Tibial nerve (tissue), 4 donors: ENCODE measurements at places on chromosomes 7 and 10. TPM values are rescaled to one million over a fixed set of nuclear protein-coding genes. Genes with fewer than 3 reads are reported as not detected.

DNA sequence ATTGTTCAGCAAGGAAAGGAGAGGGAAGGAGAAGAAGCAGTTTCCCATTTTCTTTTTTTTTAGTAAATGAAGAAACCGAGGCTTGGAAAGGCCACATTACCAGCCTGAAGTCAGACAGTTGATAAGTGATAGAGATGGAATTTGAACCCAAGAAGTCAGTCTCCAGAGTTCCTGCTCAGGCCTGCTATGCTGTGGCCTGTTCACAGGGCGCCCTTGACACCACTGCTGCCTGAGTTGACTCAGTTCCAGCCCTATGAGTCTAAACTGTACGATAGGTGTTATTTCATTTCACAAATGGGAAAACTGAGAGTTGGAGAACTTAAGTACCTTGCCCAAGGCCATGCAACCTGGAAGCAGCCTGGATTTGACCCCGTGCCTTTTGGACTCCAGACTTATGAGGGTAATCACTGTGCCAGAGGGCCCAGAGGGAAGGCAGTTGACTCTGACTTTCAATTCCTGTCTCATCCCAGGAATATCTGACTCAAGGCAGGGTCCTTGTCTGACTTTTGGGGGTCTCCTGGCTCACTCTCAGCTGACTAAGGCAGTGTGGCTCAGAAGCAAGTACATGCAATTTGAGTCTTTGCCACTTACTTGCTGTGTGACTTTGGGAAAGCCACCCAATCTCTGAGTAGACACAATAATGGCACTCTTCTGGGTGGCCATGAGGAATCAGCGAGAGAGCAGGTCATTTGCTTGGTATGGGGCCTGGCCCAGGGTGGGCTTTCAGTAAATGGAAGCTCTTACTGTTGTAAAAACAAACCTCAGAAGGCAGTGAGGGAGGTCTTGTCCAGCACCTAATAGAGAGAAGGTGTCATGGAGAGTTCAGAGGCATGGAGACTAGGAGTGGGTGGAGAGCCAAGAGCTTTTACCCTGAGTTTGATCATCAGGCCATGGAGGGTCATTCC, 17.9 kb upstream of the RBM20 start:
- DNase-seq = no peak
- no peak overlapping the region for H3K4me3 ChIP-seq
- H3K27ac ChIP-seq = no peak overlapping the region
- no peaks in the 10 kb centered on the region for H3K27me3 ChIP-seq
- H3K36me3 ChIP-seq = no peaks in the 10 kb centered on the region

DNA sequence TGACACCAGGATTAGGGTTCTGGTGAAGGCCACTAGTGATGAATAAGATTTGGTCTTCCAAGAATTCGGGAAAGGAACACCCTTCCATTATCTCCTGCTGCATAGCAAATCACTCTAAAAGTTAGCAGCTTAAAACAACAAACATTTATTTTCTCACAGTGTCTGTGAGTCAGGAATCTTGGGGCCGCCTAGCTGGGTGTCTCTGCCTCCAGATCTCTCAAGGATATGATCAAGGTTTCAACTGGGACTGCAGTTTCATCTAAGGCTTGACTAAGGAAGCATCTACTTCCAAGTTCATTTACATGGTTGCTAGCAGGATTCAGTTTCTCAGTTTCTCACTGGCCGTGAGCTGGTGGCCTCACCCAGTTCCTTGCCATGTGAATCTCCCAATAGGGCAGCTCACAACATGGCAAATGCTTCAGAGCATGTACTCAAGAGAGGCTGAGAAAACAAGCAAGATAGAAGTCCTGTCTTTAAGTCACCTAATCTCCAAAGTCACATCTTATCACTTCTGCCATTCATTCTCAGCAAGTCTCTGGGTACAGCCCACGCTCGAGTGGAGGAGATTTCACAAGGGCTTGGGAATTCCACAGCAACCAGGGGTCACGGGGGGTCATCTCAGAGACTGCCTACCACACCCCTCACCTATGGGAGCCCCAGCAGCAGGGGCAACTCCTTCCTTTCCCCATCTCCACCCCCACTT, 26.8 kb downstream of the TLX1 start:
- H3K36me3 ChIP-seq = no peaks in the 10 kb centered on the region
- H3K4me3 ChIP-seq = no peak overlapping the region
- H3K27me3 ChIP-seq = no peaks in the 10 kb centered on the region

DNA sequence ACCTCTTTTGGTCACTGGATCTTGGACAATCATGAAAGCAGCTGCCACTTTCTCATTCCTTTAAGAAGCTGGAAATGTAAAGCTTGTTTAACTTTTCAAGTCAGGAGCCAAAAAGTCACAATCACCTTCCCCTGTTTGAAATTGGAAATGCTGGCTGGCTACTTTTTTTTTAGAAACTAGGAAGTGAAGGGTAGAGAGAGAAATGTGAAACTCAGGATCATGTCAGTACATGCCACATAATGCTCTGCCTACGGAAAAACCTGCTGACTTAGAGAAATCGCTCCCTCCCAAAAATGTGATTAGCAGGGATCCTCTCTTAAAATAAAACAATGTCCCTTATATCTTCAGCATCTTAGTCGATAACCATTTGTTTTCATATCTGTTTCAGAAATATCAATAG, 188.4 kb upstream of the C7orf33 start:
- H3K27me3 ChIP-seq = no peaks in the 10 kb centered on the region
- H3K4me1 ChIP-seq = no peaks in the 10 kb centered on the region
- no peaks in the 10 kb centered on the region for H3K36me3 ChIP-seq
- no peak for DNase-seq
- H3K4me3 ChIP-seq = no peak overlapping the region
- H3K27ac ChIP-seq = no peak overlapping the region

GRCh38 chr10:84179059-84179710, 5.6 kb downstream of the GPR15LG start:
- no peak overlapping the region for H3K4me3 ChIP-seq
- H3K27ac ChIP-seq = no peak overlapping the region
- no peak for DNase-seq
- no peaks in the 10 kb centered on the region for H3K27me3 ChIP-seq
- H3K4me1 ChIP-seq = no peaks in the 10 kb centered on the region

- H3K27ac ChIP-seq = no peak overlapping the region
- DNase-seq = no peak
- H3K36me3 ChIP-seq = no peaks in the 10 kb centered on the region
Observed at GRCh38 chr10:30368065-30368718, 19.1 kb upstream of the MTPAP start.

GRCh38 chr7:13894954-13895353, 94.5 kb downstream of the ETV1 start:
- no peaks in the 10 kb centered on the region for H3K4me1 ChIP-seq
- H3K36me3 ChIP-seq = peaks cover 7% of the 10 kb centered on the region
- H3K4me3 ChIP-seq = no peak overlapping the region
- H3K27me3 ChIP-seq = no peaks in the 10 kb centered on the region
- H3K27ac ChIP-seq = no peak overlapping the region

GRCh38 chr10:3131098-3131497, 41.5 kb downstream of the PITRM1 start:
- peaks cover 81% of the 10 kb centered on the region for H3K36me3 ChIP-seq
- H3K27ac ChIP-seq = no peak overlapping the region
- H3K27me3 ChIP-seq = no peaks in the 10 kb centered on the region

- no peak overlapping the region for H3K4me3 ChIP-seq
- peaks cover 14% of the 10 kb centered on the region for H3K27me3 ChIP-seq
- no peak overlapping the region for H3K27ac ChIP-seq
- H3K4me1 ChIP-seq = peaks cover 6% of the 10 kb centered on the region
- DNase-seq = no peak
Observed at GRCh38 chr10:100890673-100891317, 22.0 kb upstream of the SLF2 start.

DNA sequence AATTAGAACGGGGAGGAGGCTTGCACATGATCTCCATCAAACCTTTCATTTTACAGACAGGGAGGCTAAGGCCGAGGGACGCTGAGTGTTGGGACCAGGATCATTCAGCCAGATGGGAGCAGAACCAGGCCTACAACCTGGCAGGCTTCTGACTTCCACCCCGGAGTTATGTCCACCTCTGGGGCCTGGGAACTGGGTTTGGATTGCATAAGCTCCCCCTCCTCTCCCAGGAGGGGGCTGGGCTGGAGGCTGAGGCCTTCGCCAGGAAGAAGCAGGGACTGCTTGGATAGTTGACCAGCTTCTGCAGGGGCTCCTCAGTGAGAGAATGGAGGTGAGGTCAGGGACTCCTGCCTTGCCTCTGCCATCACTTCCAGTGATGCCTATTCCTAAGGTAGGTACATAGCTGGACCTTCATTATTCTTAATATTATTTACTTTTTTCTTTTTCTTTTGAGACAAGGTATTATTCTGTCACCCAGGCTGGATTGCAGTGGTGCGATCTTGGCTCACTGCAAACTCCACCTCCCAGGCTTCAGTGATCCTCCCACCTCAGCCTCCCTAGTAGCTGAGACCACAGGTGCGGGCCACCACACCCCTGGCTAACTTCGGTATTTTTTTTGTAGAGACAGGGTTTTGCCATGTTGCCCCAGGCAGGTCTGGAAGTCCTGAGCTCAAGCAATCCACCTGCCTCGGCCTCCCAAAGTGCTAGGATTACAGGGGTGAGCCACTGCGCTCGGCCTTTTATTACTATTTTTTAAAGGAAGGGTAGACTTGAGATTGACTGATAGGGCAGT, 1.3 kb downstream of the SNX10 start:
- H3K27me3 ChIP-seq = peaks cover 11% of the 10 kb centered on the region
- DNase-seq = no peak
- no peak overlapping the region for H3K27ac ChIP-seq
- H3K4me1 ChIP-seq = peaks cover 15% of the 10 kb centered on the region
- H3K4me3 ChIP-seq = peak overlapping the region; percentile 61
- no peaks in the 10 kb centered on the region for H3K36me3 ChIP-seq

CRPPA gene
- 4.4 TPM for total RNA-seq

CDK1 gene
- 2.7 TPM for total RNA-seq

AOAH gene
- 7.7 TPM for total RNA-seq
